ENCODE measurements at places on chromosomes 7 and 10.

- no peak for DNase-seq
Measured at GRCh38 chr10:129544205-129545202, 77.5 kb downstream of the MGMT start.

DNA sequence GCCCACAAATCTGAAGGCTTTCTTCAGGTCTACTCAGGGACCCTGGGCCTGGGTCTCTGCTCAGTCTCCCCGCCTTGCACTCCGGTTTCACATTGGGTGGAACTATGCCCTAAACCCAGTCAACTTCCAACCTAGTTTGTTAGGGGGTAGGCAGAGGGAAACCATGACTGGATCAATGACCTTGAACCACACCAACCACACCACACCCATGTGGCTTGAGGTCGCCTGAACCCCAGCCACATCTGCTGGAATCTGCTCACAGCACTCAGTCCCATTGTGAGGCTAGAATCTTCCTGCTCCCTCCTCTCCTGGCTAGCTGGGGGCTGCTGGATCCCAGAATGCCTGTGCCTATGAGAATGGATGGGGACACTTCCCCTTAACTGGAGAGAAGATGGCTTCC is 17.9 kb downstream of the RFC2 start:
- no peak for DNase-seq

GRCh38 chr7:142445019-142445686 is 187.3 kb upstream of the PRSS58 start:
- DNase-seq: no peak

GRCh38 chr7:5477126-5477525 is 53.5 kb upstream of the TNRC18 start:
- no peak for DNase-seq

- no peak for DNase-seq
Measured at GRCh38 chr10:122293156-122293960, 22.3 kb downstream of the BTBD16 start.

DNA sequence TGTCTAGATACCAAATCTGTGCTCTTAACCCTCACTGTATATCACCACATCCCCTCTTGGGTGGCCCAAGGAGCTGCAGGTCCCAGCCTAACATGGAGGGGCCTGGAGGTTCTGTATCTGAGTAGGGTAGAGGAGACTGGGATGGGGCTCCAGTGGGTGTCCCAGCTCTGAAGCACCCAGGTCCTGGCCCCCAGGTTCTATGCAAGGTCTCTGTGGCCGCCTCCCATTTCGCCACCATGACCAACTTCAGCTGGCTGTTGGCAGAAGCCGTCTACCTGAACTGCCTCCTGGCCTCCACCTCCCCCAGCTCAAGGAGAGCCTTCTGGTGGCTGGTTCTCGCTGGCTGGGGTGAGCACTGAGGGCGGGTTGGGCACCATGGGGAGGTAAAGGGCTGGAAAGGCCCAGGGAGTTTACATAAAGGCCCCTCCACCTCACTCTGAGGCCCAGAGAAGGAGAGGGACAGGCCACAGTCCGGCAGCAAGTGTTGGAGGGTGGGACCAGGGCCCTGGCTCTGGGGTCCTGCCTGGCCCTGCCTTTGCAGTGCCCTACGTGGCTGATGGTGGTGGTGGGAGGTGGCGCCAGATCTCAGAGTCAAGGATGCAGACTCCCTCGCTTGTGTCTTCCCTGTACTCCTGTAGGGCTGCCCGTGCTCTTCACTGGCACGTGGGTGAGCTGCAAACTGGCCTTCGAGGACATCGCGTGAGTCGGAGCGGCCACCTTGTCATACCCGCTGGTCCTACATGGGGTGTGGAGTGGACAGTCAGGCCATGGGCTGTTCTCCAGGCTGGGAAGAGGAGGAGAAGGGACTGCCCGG is 10.2 kb downstream of the GHRHR start:
- no peak for DNase-seq

GRCh38 chr10:86082556-86082955 is 284.0 kb downstream of the GRID1 start:
- DNase-seq: no peak

DNA sequence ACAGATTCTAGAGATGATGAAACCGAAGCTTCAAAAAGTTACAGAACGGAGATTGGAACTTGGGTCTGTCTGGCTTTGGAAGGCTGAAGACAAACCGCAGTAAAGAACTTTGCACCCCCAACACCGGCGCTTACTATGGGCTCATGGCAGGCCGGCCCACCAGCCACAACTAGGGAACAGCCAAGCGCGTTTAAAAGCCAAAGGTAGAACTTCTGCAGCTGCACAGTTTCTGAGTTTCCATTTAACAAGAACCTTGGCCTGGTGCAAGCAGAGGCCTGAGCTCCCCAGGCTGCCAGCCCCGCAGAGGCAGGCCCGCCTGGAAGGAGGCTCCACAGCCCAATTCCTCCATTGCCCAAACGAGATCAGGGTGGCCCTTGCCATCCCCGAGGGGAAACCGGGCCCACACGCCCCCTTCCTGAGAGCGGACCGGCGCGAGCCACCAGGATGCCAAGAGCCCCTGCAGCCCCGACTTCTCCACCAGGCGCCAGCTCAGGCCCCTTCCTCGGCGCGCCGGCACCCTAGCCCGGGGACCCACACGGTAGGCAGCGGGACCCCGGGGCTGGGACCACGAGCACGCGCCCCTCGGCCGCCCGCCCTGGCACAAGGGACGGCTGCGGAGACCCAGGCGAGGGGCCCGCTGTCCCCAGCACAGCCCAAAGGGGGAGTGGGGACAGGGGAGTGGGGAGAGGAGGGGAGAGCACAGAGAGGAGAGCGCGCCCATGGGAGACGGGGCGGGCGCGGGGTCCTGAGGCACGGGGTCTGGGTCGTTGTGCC is 566 bp downstream of the MAD1L1 start:
- DNase-seq: no peak

- no peak for DNase-seq
Measured at GRCh38 chr10:132163278-132163765, 23.4 kb upstream of the DPYSL4 start.

DNA sequence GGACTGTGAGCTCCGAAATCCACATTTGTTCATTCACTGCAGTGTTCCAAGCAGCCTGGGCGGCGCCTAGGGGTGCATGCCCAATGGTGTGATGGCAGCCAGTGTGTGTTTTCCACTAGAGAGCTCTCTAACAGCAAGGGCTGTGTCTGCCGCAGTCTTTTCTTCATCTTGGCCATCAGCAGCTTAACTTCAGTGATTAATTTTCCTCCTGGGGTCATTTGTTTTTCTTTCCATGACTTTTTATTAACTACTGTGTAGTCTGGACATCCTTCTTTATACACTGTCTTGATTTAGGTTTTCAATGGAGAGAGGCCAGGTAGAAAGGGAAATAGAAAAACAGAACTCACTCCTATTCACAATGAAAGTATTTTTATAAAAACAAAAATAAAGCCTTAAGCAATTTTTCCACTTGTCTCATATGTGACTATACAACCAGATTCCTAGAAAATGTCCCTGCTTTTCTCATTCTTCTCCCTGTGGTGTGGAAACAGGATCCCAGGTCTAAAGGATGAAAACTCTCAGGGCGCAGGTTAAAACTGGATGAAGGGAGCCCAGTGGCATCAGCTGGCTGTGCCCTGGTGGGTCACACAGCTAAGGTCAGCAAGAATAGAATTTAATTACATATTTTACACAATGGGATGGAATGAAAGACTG is 176.8 kb downstream of the PKD1L1 start:
- no peak for DNase-seq

DNA sequence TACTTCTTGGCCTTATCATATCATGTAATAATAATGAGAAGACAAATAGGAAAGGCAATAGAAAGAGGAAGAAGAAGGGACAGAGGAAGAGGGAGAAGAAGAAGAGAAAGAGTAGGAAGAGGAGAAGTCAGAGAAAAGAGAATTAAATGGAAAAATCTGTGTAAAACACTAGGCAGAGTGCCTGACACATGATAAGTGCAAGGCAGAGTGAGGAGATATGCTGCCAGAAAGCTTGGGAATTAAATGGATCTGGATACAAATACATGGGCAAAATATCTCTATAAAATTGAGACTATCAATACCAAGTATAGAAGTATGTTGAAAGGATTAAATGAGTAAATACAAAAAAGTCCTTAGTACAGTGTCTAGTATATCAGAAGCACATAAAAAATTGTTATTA is 124.8 kb downstream of the CACNA2D1 start:
- no peak for DNase-seq

- no peak for DNase-seq
Measured at GRCh38 chr10:122618461-122619165, 58.1 kb downstream of the DMBT1 start.

- no peak for DNase-seq
Measured at GRCh38 chr7:117600911-117601310, 121.1 kb downstream of the CFTR start.

DNA sequence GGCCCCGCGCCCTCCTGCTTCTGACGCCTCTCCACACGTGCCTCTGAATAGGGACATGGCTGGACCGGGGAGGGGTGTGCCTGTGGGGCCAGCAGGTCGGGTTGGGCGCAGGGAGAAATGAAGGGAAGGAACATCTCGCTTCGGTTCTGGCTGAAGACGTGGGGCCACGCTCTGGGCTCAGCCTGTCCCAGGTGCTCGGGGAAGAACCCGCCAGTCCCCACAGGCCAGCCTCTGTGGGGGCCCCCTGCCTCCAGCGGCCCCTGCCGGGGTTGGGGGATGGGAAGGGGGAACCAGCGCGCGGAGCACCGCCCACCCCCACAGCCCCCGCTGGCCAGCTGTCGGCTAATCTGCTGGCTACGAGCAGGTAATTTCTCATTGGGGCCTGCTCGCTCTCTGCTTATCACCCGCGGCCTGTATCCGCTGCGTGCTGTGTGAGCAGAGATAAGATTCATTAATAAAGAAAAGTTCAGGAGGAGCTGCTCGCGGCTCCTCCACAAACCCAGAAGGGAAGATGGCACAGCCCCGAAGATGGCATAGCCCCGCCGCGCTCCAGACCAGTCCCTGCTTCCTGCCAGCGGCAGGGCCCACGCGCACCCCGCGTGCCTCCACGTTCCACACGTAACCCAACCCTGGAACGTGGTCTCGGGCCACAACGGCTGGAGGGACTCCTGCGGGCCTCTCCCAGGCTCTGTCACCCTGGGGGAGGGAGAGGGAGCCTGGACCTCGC is 186.2 kb downstream of the ELFN1 start:
- no peak for DNase-seq

DNA sequence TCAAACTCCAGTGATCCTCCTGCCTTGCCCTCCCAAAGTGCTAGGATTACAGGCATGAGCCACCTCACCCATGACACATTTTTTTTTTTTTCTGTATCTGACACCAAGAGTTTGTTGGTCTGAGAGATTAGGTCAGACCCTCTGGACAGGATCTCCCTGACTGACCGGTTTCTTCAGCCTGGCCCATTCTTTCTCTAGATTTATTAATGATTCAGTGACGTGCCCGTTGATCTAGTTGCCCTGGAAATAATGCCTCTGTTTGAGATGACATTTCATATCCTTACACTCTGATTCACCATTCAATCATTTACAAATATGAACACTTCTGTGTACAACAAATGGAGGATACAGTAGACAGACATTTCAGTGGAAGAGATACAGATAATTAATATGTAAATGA is 1.4 kb upstream of the ZNF212 start:
- DNase-seq: no peak

DNA sequence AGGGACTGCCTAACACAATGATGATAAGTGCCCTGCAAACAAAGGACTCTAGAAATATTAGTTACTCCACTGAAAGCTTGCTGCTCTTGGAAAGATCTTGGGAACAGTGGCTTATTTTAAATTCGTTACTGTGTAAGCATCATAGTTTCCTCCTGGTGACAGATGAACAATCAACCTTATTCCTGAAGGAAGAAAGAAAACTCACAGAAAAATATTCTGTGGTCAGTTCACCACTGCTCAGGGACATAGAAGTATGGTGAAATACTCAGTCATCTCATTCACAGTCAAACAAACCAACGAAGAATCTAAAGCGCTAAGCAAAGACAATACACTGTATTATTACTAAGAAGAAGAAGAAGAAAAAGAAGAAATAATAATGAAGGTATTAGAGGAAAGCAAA is 27.8 kb downstream of the MKX start:
- DNase-seq: no peak

GRCh38 chr7:147513451-147513850 is 1077.1 kb upstream of the C7orf33 start:
- no peak for DNase-seq

DNA sequence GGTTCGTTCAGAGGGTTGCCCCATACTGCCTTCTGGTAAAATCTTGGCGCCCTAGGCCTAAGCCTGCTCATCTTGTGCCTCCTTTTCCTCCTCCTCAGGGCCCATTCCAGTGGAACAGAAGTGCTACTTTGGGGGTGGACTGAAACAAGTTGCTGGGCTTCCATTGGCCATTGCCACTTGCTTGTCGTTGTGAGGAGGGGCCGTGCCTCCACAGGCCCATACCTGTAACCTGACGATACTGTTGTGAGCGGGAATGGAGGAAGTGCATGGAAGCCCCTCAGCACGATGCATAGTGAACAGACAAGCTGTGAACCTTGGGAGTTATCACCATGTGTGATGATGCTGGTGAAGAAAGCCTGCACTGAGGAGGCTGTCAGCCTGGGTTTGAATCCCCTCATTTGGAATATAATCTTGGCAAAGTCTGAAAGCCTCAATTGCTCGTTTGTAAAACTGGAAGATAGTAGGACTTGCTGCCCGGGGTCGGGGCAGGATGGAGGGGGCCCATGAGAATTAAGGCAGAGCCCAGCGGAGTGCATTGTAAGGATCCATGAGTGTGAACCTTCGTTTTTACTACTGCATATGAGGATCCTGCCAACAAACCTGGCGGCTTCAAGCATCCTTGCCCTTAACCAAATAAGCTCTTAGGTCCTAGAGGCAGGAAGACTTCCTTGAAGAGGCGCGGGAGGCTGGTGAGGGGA is 671 bp upstream of the PAPSS2 start:
- no peak for DNase-seq

- no peak for DNase-seq
Measured at GRCh38 chr10:24806262-24806661, 82.6 kb upstream of the ARHGAP21 start.

DNA sequence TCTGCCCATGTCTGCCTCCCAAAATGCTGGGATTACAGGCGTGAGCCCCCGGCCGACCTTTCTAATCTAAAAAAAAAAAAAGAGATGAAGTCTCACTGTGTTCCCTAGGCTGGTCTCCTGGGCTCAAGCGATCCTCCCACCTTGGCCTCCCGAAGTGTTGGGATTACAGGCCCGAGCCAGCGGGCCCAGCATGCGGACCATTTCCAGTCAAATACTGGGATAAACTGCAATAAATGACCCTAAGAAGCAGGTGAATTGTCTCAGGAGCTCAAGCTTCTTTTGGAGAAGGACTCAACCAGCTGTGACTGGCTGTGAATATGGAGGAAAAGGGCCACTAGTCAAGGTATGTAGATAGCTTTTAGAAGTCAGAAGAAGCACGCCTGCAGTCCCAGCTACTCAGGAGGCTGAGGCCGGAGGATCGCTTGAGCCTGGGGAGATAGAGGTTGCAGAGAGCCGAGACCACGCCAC is 550 bp upstream of the CREM start:
- no peak for DNase-seq
